ENCODE measurements at places on chromosomes 4 and X. TPM values are rescaled to one million over a fixed set of nuclear protein-coding genes. Genes with fewer than 3 reads are reported as not detected.

The PHOX2B gene
- not detected for total RNA-seq

The CSAG3 gene
- not detected for total RNA-seq

The DNAAF6 gene
- total RNA-seq = not detected

The EDA2R gene
- total RNA-seq = 31.1 TPM

The SHISA3 gene
- total RNA-seq = 0.37 TPM

The STBD1 gene
- total RNA-seq = 2.0 TPM

The IL2 gene
- not detected for total RNA-seq

The P2RY8 gene
- total RNA-seq = not detected

The AKAP4 gene
- not detected for total RNA-seq

The CXCL11 gene
- total RNA-seq = not detected

The AP1S2 gene
- 17.6 TPM for total RNA-seq

The FREM3 gene
- total RNA-seq = not detected

The CLTRN gene
- total RNA-seq = 0.20 TPM

The FATE1 gene
- total RNA-seq = not detected

The MAMLD1 gene
- total RNA-seq = 0.73 TPM

The DCAF4L1 gene
- under 0.01 TPM for total RNA-seq

The POU3F4 gene
- not detected for total RNA-seq

The CFAP299 gene
- total RNA-seq = 2.7 TPM

The ARHGEF38 gene
- total RNA-seq = not detected

The METTL14 gene
- total RNA-seq = 14.0 TPM

The FAM47E gene
- total RNA-seq = not detected

The MTNR1A gene
- not detected for total RNA-seq

The SASH3 gene
- not detected for total RNA-seq

The NPY5R gene
- total RNA-seq = not detected

The SH3RF1 gene
- total RNA-seq = 23.1 TPM

The PRDM8 gene
- total RNA-seq = 4.0 TPM

The SUPT20HL1 gene
- total RNA-seq = not detected

The BTC gene
- total RNA-seq = under 0.01 TPM

The CXorf51B gene
- not detected for total RNA-seq

The GAB3 gene
- 10.4 TPM for total RNA-seq

The TEX11 gene
- total RNA-seq = not detected

The ADH1C gene
- 0.73 TPM for total RNA-seq

The SORCS2 gene
- total RNA-seq = under 0.01 TPM

The RUFY3 gene
- total RNA-seq = 51.6 TPM

The AR gene
- total RNA-seq = 13.2 TPM

The MAGEA2 gene
- not detected for total RNA-seq

The TASL gene
- not detected for total RNA-seq

The DAPP1 gene
- total RNA-seq = not detected

The KDR gene
- under 0.01 TPM for total RNA-seq

The GCNA gene
- 1.5 TPM for total RNA-seq

The PLAC8 gene
- total RNA-seq = 1.8 TPM

The KLF8 gene
- total RNA-seq = 4.4 TPM

The CCDC120 gene
- 0.39 TPM for total RNA-seq

The BOD1L1 gene
- 21.7 TPM for total RNA-seq

The GYG2 gene
- total RNA-seq = 0.73 TPM

The XAGE1B gene
- not detected for total RNA-seq

The HTR2C gene
- total RNA-seq = not detected

The FABP2 gene
- not detected for total RNA-seq

The APLN gene
- total RNA-seq = 0.78 TPM

The COX7B2 gene
- not detected for total RNA-seq

The CPE gene
- total RNA-seq = 7.0 TPM

The DRP2 gene
- under 0.01 TPM for total RNA-seq

The FAM50A gene
- 34.9 TPM for total RNA-seq

The AFF2 gene
- total RNA-seq = 0.37 TPM

The FOXR2 gene
- not detected for total RNA-seq
